Stimulated activated CD4-positive, alpha-beta T cell treated with anti-CD3 and anti-CD28 coated beads, Interleukin-12 subunit alpha, Interleukin-12 subunit beta, amount 100 ng/mL, for 48 hours (primary cell): ENCODE measurements at places on chromosomes 4 and X.

DNA sequence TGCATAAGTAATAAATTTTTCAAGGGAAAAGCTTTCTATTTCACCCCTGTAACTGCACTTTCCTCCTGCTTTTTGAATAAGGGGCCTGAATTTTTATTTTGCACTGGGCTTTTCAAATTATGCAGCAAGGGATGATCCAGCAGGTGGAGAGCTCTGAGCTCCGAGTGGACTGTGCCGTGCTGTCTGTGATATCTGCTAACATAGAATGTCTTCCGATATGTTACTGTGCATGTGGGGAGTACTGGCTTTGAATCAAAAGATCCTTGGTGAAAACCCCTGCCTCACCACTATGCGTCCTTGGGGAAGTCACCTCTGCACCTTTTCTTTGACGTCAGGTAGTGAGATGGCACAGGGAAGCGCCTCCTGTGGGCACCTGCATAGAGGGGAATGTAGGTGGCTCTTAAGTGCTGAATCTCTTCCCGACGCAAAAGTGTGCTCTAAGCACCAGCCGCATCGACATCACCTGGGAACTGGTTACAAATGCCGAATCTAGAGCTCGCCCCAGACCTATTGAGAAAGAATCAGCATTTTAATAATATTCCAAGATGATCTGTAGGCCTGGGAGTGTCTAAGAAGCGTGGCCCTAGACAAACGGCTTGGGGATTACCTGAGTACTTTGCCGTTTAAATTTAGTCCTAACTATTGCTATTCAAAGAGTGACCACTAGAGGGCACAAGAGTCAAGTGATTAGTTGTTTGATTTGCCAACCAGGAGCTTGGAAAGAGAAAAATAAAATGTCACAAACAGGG lies 19.2 kb upstream of the WFS1 start:
- no peak for DNase-seq

- DNase-seq: no peak
These were observed 3.0 kb downstream of the ASB5 start for GRCh38 chr4:176266026-176266425.

DNA sequence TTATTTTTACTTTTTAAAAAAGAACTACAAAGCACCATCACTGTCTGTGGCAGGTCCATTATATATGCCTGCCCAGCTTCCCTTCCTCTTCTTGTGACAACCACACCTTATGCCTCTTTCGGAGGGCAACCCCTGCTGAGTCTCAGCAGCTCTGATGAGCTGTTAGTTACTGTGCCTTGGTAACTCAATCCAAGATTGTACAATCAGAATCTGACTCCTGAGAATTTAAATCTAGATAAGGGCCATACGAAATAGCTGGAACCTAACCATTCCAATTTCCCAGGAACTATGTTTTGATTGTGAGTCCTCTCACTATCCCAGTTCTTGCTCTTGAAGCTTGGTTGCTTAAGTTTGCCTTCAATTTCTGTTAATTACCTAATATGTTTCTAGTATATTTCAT lies 61.9 kb downstream of the ADAMTS3 start:
- DNase-seq: no peak

- DNase-seq: no peak
These were observed 20.6 kb downstream of the F8 start for GRCh38 chrX:155001873-155002272.

- no peak for DNase-seq
These were observed 132.9 kb upstream of the TMEM47 start for GRCh38 chrX:34790026-34790425.

DNA sequence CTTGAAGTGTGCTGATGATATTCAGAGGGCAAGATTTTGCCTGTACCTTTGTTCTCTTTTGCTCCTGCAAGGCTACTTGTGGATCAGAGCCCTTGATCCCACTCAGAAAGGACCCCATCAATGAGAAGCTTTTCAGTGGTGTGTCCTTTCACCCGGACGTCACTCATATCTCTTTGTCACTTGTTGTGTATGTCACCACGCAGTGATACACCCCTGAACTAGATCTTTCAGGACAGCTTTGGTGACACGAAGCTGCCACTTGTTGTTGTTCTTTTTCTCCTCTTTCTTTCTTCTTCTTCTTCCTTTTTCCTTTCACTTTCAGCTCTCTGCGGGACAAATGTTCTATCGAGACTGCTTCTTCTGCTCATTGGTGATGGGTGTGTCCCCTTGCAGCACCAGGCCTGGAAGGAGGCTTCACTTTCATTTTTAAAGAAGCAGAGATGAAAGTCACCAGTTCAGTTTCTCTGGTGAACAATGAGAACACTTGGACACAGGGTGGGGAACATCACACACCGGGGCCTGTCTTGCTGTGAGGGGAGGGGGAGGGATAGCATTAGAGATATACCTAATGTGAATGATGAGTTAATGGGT lies 83.6 kb downstream of the NBDY start:
- DNase-seq: no peak
